ENCODE measurements at places on chromosomes 12 and 14. TPM values are rescaled to one million over a fixed set of nuclear protein-coding genes. Genes with fewer than 3 reads are reported as not detected.

The CEBPE gene
- polyA plus RNA-seq: not detected

DNA sequence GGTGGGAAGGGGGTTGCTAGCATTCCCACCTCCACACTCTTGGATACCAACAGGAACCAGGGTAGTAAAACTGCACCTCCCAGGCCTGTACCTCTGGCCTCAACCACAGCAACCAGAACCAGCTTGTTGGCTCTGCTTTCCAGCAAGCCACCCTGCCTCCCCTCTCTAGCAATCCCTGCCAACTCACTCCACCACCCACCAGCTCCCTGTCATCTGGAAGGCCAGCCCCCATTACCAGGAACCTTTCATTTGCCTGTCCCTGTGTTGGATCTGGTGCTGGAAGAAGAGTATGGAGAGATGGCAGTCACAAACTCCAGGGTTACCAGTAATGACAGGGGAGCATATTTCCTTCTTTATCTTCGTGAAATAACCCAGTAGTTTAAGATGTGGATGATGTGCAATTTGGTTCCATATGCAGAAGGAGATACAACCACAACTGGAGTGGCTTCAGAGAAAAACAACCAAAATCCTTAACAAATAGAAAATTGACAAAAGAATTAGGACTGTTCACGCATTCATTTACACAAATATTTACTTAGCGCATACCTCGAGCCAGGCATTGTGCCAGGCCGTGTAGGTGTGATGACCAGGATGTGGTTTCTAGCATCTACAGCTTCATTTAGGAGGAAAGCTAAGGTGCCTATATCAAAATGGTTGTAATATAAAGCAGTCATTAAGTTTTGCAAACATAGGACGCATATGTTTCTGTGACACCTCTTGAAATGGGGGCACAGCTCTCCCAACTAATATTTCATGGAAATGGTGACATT lies 3.4 kb downstream of the B4GALNT3 start:
- no peak for DNase-seq

The SIX1 gene
- not detected for polyA plus RNA-seq

The IL31 gene
- polyA plus RNA-seq: not detected

GRCh38 chr14:68564826-68565759 lies 227.8 kb downstream of the ZFP36L1 start:
- no peak for DNase-seq

GRCh38 chr14:67571991-67572323 lies 28.1 kb downstream of the PIGH start:
- DNase-seq: no peak

DNA sequence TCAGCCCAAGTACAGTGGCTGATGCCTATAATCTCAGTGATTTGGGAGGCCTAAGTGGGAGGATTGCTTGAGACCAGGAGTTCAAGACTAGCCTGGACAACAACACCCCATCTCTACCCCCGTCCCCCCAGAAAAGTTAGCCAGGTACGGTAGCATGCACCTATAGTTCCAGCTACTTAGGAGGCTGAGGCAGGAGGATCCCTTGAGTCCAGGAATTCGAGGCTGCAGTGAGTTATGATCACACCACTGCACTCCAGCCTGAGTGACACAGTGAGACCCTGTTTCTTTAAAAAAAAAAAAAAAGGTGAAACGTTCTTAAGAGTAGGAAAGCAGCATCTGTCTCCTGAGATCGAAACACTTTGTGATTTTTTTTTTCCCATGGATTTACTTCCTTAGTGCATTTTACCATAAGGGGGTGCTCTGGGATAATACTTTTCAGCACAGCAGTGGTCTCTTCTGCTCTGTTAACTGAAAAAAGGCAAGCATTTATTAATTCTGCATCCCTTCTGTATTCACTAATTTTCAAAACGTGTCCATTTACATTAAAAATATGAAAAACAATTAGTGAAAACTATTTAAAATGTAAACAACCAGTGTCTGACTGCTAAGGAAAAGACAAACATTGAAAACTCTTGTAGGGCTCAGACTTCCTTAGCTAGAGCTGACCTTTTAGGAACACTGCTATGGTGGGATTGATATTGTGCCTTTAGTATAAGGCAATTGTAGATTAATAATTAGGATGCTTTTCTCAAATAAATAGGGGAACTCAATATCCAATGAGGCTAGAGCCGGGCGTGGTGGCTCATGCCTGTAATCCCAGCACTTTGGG lies 31.2 kb upstream of the USP44 start:
- DNase-seq: no peak

DNA sequence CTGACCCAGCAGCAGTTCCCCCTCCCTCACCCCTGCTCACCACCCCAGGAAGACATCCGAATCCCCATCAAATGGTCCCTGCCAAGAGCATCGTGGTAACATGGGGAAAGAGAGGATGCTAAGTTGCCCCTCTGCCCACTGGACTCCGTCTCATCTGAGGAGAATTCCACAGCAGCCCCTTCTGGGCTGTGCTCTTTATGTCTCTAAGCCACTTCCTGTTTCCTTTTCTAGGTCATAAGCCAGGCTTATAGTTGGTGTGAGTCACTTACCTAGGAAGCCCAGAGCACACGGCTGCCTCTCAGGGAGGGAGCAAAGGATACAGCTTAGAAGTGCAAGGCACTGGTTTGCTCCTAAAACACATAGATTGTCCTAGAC lies 76.0 kb downstream of the VCPKMT start:
- DNase-seq: no peak

- no peak for DNase-seq
Measured at GRCh38 chr14:98944989-98945388, 327.0 kb downstream of the BCL11B start.

DNA sequence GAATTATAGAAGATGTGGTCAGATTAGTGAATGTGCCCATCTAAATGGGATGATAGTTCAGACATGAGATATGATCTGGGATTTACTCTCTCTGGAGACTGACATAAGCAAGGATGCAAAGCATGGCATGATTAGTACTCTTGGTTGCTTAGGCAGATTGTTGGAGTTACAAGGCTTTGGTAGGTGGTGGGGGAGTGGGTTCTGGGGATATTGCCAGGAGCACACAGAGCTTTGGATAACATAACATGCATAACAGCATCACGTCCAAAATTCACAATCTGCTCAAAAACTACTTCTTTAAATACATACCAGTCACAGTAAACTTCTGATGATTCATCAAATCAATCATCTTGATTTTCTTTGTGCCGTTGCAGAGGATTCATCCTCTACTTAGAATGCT lies 287.4 kb downstream of the ACSS3 start:
- DNase-seq: no peak

The ABCD2 gene
- 0.39 TPM for polyA plus RNA-seq

- no peak for DNase-seq
Measured at GRCh38 chr12:26813812-26814211, 19.2 kb downstream of the ITPR2 start.

- no peak for DNase-seq
Measured at GRCh38 chr14:100695423-100695738, 31.3 kb upstream of the DLK1 start.

DNA sequence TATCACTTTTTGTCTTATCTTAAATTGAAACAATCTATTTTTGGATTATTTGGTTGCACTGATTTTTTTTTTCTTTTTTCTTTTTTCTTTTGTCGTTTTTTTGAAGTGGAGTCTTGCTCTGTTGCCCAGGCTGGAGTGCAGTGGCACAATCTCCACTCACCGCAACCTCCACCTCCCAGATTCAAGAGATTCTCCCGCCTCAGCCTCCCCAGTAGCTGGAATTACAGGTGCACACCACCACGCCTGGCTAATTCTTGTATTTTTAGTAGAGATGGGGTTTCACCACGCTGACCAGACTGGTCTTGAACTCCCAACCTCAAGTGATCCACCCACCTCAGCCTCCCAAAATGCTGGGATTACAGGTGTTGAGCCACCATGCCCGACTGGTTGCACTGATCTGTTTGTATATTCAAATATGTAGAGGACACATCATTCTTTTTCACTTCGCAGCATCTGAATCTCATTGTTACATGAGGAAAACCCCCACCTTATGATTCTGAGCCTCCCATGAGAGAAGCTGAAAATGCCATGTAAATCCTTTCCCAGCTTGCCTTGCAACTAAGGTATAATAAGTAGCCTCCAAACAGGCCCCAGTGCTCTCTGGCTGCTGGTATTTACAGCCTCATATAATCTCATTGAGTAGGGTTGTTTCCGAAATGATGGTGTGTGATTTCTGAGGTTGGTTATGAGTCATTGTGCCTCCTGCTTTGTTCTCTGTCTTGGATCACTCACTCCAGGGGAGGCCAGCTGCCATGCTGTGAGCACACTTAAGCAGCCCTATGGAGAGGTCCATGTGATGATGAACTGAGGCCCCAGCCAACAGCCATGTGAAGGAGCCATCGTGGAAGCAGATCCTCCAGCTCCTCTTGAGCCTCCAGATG lies 5.2 kb upstream of the HSP90B1 start:
- DNase-seq: no peak

DNA sequence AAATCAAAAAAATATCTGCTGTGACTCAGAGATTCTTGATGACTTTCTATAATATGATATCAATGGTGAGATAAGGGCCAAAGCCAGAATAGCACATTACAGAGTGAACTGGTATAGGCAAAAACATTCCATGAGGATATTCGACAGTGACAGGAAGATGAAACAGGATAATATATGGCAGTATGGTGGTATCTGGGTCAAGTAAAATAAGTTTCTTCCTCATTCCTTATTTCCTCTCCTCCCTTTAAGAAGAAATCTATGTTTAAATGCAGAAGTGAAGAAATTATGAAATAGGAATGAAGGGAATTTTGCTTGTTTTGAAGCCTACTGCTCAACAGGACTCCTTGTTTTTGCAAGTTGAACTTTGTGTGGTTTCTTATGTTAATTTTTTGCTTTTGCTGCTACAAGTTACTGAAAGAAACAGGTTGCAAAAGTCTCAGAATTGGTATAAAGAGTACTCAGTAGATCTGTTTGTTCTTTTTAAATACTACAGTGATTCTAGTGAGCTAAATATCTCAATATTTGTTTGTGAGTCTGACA lies 7.0 kb downstream of the ACSS3 start:
- DNase-seq: no peak

DNA sequence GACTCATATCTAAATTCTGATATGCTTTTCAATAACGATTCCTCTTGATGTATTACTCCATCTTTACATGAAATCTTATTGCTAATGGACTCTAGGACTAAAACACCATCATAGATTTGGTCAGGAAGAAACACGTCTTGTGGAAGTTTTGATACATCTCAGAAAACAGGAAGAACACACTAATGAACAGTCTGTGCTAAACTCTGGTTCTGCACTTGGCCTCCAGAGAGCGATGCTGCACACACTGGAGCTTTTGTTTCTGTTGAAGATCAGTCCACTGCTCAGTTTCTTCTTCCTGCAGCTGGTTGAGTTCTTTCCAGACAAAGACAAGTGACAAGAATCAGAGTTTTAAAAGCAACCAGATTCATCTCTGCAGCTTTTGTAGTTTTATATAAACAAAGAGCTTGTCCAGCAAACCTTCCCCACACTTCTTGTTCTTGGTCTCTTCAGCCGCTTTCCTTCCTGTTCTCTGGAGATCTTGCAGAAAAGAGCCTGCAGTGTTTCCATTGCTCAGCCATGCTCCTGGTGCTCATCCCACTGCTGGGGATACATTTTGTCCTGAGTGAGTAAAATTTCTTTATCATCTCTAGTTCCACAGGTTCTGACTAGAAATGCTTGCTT lies 229.1 kb upstream of the OR4E1 start:
- DNase-seq: no peak

GRCh38 chr12:57576613-57577160 lies 14.3 kb upstream of the PIP4K2C start:
- DNase-seq: no peak

The FAM90A1 gene
- polyA plus RNA-seq: 0.03 TPM

- no peak for DNase-seq
Measured at GRCh38 chr12:115798309-115798917, 479.1 kb downstream of the MED13L start.

The MGP gene
- 142 TPM for polyA plus RNA-seq

The KRT79 gene
- polyA plus RNA-seq: 0.24 TPM

GRCh38 chr12:54012631-54013409 lies 4.0 kb downstream of the HOXC8 start:
- no peak for DNase-seq

The ADAM20 gene
- polyA plus RNA-seq: 0.19 TPM

The NTN4 gene
- 23.9 TPM for polyA plus RNA-seq

DNA sequence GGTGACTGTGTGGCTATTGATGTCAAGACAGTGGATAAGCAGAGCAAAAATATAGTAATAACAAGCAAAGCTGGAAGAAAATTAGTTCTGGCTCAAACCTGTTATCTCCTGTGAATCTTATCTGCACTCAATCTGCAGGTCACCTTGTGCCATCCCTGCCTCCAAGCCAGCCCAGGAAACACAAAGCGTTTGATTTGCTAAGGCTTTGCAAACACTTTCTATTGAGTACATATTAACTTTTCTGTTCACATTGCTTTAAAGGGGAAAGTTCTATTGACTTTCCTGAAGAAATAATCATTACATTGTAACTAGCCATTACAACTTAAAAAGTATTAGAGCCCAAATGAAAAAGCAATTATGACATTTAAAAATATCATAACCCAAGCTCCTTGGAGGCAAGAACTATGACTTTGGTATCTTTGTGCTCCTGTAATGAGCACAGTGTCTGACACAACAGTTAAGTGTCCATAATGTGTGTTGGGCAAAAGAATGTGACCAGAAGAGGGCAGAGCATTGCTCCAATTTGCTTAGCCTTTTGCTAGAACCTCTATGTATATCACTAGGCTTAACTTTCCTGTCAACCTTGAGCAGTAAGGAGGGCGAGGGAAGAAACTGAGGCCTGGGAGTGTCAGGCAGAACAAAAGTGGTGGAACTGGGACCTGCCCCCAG lies 24.7 kb downstream of the SERPINA3 start:
- DNase-seq: no peak

- no peak for DNase-seq
Measured at GRCh38 chr12:105906561-105906960, 232.2 kb downstream of the NUAK1 start.

GRCh38 chr12:30396576-30396975 lies 299.1 kb downstream of the IPO8 start:
- no peak for DNase-seq

DNA sequence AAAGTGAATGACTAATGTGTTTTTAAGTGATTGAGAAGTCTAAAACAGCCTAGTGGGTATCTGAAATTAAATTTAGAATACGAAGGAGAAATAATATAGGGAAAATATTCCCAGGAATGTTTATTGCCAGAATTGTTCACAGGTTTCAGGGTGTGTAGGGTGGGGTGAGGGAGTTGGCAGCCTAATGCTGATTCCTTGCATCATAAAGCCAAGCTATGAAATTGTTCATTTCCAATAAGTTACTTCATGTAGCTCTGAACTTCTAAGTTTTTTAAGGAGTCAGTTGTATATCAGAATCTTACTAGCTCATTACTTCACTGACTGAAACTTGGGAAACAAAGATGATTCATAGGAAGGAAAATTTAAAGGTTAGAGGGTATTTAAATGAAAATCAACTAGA lies 56.4 kb downstream of the RAB35 start:
- no peak for DNase-seq

DNA sequence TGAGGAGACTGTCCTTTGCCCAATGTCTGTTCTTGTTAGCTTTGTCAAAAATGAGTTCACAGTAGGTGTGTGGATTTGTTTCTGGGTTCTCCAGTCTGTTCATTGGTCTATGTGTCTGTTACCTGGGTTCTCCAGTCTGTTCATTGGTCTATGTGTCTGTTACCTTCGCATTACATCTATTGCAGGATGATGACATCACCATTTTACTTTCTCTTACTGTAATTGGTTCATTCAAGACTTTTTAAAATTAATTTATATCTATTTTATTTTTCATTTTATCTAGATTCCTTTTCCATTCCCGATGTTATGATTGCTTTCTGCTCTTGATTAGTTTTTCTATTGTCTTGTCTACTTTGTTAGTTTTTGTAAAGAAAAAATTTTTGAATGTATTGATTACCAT lies 615.5 kb downstream of the SOX5 start:
- DNase-seq: no peak

GRCh38 chr14:56390859-56391258 lies 188.7 kb upstream of the TMEM260 start:
- DNase-seq: no peak

Measured in heart left ventricle (tissue), 16 donors.